Testis (tissue), 5 donors: ENCODE measurements at places on chromosomes 2 and 18. TPM values are rescaled to one million over a fixed set of nuclear protein-coding genes. Genes with fewer than 3 reads are reported as not detected.
A peak's percentile ranks its signal among the peaks of the same experiment; 100 is the strongest.

DNA sequence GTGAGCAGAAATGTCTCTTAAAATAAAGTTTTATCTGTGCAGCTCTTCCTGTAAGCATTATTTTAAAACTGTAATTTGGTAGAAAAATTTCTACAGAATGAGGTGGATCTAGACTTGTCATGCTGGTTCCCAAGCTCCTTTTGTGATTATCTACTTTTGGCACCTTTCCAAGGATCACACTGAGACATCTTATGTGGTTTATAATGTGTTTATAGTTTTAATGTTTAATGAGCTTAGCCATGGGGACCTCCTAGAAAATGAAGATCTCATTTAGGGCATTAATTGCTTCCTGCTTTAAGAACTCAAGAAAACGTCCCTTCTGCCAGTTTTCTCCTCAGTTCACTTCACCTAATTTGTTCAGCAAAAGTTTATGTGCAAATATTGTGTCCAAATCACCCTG, 468.4 kb downstream of the SUCLG1 start:
- no peak for DNase-seq

The MBP gene
- 15.4 TPM for total RNA-seq

DNA sequence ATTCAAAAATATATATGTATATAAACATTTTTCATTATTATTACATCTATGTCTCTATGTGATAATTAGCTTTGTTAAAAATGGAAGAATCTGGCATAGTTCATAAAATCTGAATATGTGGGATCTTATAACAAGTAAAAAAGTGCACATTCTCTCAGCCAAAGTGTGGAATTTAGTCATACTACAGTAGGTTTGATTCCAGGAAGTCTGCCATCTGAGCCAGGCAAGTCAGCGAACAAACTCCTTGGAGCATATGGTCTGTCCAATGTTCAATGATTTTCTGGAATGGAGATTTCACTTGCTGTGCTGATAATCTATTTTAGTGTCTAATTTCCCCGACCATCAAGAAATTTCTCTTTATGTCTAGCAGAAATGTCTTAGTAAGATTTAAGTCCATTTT, 1033.2 kb upstream of the NXPH2 start:
- no peak for DNase-seq

GRCh38 chr18:58247363-58247834, 203.4 kb downstream of the NEDD4L start:
- DNase-seq, result no peak

The ZAP70 gene
- total RNA-seq, result 6.4 TPM

DNA sequence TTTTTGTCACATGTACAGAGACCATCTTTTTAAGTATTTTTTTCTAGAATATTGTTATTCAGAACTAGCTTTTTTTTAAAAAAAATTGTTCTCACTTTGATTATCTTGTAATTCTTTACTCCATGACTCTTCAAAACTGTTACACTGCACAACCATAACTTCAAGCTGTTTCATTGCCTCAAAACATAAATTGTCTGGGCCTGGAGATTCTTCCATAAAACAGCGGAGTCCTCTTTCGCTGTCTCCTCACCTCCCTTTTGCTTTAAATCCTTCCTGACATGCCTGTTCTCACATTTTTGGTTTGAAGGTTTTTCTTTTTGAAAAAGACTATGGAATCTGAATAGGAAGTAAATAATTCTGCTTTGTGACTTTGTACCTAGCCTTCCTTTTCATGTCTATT, 126.7 kb downstream of the GALNT3 start:
- DNase-seq, result no peak

The CREB1 gene
- total RNA-seq, result 96.5 TPM

DNA sequence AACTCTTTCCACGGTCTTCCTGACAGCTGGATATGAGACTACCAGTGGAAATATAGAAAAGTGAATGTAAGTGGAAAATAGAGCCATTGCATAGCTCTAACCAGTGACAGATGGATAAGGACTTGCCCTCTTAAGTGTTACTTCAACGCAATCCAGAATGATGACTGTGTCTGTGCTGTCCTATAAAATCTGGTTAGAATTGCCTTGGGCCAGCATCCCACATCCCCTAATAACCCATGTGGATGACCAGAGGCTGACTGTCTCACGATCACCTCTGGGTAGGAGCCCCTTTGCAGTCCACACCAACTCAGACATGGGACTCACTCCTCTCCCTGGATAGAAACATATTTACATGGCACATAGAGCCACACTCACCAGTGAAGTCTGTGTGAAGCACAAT, 186.6 kb downstream of the C1D start:
- DNase-seq, result no peak

GRCh38 chr2:144942516-144943256, 422.8 kb upstream of the ZEB2 start:
- DNase-seq, result no peak

The ZNF397 gene
- 32.2 TPM for total RNA-seq

- DNase-seq, result no peak
Observed at GRCh38 chr2:158102446-158102845, 770 bp downstream of the UPP2 start.

- no peak for DNase-seq
Observed at GRCh38 chr2:28950941-28951630, 30.0 kb upstream of the TOGARAM2 start.

- peak; percentile 52 for DNase-seq
Observed at GRCh38 chr18:55779691-55780585, 191.9 kb upstream of the TCF4 start.

The GCG gene
- not detected for total RNA-seq

- DNase-seq, result no peak
Observed at GRCh38 chr2:20164734-20165478, 60.0 kb downstream of the SDC1 start.

GRCh38 chr2:72778410-72778809, 47.4 kb downstream of the EXOC6B start:
- no peak for DNase-seq

The SGPP2 gene
- 3.1 TPM for total RNA-seq

DNA sequence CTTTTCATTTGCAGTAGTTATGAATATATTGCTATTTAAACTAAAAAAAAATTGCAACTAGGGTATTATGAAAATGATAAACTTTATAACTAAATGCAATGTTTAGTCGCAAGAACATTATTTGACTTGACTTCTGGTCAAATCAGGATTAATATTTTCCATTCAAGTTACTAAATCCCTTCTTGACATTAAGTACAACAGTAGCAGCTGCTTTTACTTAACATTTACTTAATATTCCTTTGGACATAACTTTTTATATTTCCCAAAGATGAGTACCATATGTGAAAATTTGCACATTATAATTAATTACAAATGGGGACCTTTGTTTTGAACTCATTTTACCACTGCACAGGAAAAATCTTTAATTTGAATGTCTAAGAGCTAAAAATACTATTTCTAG, 74.0 kb downstream of the PMS1 start:
- no peak for DNase-seq

DNA sequence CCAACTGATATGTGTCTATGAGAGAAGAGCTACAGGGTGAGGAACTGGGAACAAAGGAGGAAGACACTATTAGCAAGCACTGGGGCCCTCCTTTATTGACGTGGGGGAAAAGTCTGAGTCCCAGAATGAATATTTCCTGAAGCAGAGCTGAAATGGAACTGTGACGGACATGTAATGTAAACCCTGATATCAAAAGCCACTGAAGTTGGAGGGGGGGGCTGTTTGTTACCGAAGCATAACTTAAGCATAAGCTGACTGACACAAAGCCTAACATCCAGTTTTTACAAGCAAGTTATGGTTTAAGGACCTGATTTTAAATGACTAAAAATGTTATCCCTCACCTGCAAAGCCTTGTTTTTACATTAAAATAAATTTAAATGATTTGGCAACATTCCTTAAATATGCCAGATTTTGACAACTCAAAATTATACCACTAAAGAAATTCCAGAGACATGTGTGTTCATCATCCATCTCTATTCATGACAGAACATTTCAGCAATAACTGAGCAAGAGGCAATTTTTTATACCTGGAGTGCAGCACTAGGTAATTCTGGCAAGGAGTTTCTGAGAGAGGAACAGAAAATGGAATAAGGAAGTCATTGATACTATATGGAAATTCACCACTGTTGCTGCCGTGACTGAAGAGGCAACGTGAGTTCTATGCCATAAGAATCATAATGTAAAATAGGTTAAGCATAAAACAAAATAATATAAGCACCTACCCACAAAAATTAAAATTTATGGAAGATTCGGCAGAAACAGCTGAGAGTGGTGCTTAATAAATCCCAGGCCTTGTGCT, 186.0 kb downstream of the AFF3 start:
- no peak for DNase-seq

- DNase-seq, result no peak
Observed at GRCh38 chr2:44579115-44579836, 217.5 kb downstream of the CAMKMT start.

- no peak for DNase-seq
Observed at GRCh38 chr2:203492965-203493364, 42.1 kb downstream of the RAPH1 start.

DNA sequence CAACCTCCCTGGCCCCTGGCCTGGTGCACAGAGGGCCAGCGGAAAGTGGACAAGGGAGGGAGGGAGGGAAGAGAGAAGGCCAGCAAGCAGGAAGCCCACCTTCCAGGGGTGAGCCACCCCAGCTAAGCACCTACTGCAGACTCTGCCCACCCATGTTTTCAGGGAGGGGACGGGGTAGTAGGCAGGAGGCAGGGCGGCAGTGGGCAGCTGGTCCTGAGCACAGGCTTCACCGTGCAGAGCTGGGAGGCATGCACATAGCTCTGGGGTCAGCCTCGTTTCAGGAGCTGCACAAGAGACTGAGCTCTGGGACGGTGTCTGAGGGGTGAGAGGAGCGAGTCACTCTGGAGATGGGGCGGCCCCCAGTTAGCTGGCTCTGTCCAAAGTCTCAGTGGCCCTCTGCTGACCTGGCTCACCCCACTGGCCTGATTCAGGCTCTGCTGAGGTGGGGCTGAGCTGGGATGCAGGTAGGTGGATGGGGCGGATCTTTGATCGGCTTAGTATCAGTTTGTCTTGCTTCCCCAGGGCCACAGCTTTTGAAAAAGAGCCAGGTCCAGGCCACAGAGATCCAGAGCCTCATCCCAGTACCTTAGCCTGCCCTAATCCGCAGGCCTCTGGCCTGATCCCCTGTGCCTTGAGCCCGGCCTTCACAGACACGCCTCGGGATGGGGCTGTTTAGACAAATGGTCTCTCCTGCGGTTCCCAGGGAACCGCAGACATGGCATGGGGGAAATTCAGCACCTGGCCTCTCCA, 3.7 kb downstream of the NMUR1 start:
- no peak for DNase-seq

The EMX1 gene
- total RNA-seq, result 11.3 TPM

GRCh38 chr18:51778115-51778514, 561.9 kb upstream of the DCC start:
- DNase-seq, result no peak

The MRPL53 gene
- total RNA-seq, result 46.0 TPM
